ENCODE measurements at places on chromosomes 7 and 10.

GRCh38 chr7:12670743-12671520 is 16.5 kb upstream of the ARL4A start:
- H3K27ac ChIP-seq: no peak overlapping the region
- no peak for DNase-seq
- no peaks in the 10 kb centered on the region for H3K36me3 ChIP-seq

DNA sequence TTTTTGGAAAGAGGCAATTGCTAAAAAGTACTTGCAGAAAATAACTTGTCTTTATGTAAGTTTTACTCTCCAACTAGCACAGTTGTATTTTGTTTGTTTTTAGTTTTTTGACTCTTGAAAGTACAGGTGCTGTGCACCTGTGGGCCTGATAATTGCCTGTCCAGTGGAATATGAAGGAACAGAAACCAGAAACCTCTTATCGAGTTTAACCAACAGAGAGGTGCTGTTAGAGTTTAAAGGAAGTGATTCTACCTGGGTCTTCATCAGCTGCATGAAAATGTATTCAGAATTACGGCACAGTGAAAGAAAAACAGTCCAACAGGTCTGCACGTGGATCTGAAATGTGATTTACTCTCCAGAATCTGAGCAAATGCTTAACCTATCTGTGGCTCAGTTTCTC is 326.6 kb upstream of the POM121L12 start:
- DNase-seq: no peak
- no peak overlapping the region for H3K27ac ChIP-seq
- H3K27me3 ChIP-seq: no peaks in the 10 kb centered on the region
- H3K36me3 ChIP-seq: no peaks in the 10 kb centered on the region
- H3K4me1 ChIP-seq: no peaks in the 10 kb centered on the region

DNA sequence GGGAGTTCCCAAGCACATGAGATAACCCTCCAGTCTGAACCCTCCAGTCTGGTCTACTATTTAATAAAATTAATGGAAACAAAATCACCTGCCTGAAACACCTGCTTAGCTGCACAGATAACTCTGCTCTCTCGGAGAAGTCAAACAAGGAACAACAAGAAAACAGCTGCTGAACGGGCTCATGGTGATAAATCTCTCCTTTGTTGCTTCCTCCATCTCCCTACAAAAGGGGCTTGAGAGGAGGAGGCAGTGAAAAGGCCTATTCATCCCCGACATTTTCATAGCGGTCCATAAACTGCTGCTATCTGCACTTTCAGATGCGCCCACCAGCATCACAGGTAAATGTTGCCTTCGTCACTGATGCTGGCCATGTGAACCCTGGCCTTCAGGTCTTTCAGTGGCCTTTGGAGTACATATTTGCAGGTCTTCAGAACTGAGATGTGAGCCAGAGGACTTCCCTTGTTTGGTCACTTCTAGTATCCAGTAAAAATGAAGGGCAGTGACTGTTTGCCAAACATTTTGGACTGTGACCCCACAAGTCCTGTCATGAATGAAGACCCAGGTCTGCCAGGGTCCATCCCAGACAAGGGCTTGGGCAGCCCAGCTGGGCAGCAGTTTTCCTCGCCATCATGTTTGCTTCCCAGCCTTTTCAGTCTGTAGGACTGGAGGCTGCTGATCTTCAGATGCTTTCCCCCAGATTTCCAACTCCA is 15.9 kb downstream of the FKBP6 start:
- H3K4me3 ChIP-seq: no peak overlapping the region
- no peaks in the 10 kb centered on the region for H3K4me1 ChIP-seq
- H3K27me3 ChIP-seq: no peaks in the 10 kb centered on the region
- no peak overlapping the region for H3K27ac ChIP-seq

GRCh38 chr10:89069589-89069988 is 79.0 kb downstream of the FAS start:
- no peaks in the 10 kb centered on the region for H3K36me3 ChIP-seq
- H3K27ac ChIP-seq: no peak overlapping the region
- no peak overlapping the region for H3K4me3 ChIP-seq
- no peak for DNase-seq
- no peaks in the 10 kb centered on the region for H3K4me1 ChIP-seq
- H3K27me3 ChIP-seq: no peaks in the 10 kb centered on the region

GRCh38 chr7:93894966-93895640 is 4.5 kb upstream of the TFPI2 start:
- H3K27ac ChIP-seq: no peak overlapping the region
- no peak overlapping the region for H3K4me3 ChIP-seq
- H3K4me1 ChIP-seq: peaks cover 2% of the 10 kb centered on the region
- H3K27me3 ChIP-seq: no peaks in the 10 kb centered on the region
- no peaks in the 10 kb centered on the region for H3K36me3 ChIP-seq
- no peak for DNase-seq

DNA sequence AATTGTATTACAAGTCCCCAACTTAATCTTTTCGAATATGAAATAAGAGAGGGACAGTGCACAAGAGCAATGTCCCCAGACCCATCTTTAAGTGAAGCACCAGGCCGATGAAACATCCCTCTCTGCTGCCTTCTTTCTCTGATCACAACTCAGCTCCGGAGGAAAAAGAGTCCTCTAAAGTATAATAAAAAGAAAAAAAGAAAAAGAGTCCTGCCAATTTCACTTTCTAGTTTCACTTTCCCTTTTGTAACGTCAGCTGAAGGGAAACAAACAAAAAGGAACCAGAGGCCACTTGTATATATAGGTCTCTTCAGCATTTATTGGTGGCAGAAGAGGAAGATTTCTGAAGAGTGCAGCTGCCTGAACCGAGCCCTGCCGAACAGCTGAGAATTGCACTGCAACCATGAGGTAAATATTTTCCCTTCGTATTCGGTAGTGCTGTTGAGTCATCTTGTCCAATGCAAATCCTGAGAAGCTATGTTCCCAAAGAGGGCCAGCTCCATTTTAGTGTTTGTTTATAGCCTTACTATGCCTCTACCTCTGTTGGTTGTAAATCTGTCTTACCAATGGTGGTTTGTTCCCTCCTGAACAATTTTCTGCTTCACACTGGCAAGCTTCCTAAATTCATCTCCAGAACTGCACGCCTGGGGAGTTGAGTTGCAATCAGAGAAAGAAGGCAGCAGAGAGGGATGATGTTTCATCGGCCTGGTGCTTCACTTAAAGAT is at the start of gene IFIT2:
TSS of gene IFIT2 (plus strand) at position 326 of the 725 bp plus-strand sequence. CDS start at position 404, 78 bp downstream.
- H3K4me3 ChIP-seq: peak within 1 kb of the TSS; percentile 86
- H3K27ac ChIP-seq: peak within 1 kb of the TSS; percentile 94
- no peaks in the 10 kb centered on the region for H3K36me3 ChIP-seq
- peak; percentile 45 for DNase-seq

- H3K4me1 ChIP-seq: peaks cover 12% of the 10 kb centered on the region
- peaks cover 4% of the 10 kb centered on the region for H3K36me3 ChIP-seq
- peak overlapping the region; percentile 60 for H3K27ac ChIP-seq
- no peaks in the 10 kb centered on the region for H3K27me3 ChIP-seq
These were observed 30.6 kb downstream of the POR start for GRCh38 chr7:75945297-75946168.

DNA sequence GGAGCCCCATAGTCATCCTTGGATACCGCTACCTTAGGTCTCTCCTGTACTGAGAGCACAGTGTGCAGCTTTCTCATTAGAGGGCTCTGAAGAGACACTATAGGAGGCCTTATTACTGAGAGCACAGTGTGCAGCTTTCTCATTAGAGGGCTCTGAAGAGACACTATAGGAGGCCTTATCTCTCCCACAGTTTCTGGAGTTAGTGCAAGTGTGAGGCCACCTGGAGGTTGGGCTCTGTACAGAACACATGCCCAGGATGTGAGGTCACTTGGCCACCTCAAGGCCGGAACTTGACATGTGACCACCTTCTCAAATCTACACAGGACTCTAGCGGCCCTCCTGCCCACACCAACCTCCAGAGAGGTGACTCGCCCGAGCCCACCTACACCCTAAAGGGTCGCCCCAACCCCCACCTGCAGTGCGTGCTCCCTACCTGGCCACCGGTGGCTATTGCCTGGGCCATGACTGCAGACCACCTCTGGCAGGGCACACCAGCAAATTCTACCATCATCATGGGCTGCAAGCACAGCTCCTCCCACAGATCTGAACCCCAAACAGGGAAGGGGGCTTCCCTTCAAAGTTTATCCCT is 24.6 kb downstream of the FRMPD2 start:
- no peaks in the 10 kb centered on the region for H3K27me3 ChIP-seq
- no peaks in the 10 kb centered on the region for H3K4me1 ChIP-seq
- no peak overlapping the region for H3K4me3 ChIP-seq

GRCh38 chr7:99440195-99440594 is 1.5 kb downstream of the CPSF4 start:
- peaks cover 6% of the 10 kb centered on the region for H3K36me3 ChIP-seq
- no peak overlapping the region for H3K4me3 ChIP-seq
- H3K27me3 ChIP-seq: no peaks in the 10 kb centered on the region
- no peak for DNase-seq
- H3K27ac ChIP-seq: no peak overlapping the region

DNA sequence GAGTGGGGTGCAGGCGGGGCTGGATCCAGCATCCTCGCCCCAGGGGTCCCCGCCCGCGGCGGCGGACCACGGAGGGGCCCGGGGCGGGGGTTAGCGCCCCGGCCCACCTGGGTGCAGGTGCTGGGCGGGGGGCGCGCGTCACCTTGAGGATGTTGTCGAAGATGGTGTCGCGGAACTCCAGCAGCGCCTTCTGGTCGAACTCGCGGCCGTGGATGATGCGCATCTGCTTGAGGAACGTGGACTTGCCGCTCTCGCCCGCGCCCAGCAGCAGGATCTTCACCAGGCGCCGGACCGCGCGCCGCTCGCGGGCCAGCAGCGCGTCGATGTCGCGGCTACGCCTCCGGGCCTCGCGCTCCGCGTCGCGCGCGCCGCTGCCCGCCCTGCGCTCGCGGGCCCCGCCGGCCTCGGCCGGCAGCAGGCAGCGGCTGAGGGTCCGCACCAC is 376 bp downstream of the GNA12 start:
- H3K4me3 ChIP-seq: peak overlapping the region; percentile 35
- no peaks in the 10 kb centered on the region for H3K4me1 ChIP-seq
- H3K27ac ChIP-seq: no peak overlapping the region
- DNase-seq: peak; percentile 60
- H3K27me3 ChIP-seq: no peaks in the 10 kb centered on the region

GRCh38 chr10:110522365-110522988 is 24.8 kb downstream of the DUSP5 start:
- H3K4me1 ChIP-seq: no peaks in the 10 kb centered on the region
- H3K36me3 ChIP-seq: no peaks in the 10 kb centered on the region
- H3K27me3 ChIP-seq: no peaks in the 10 kb centered on the region
- DNase-seq: no peak
- no peak overlapping the region for H3K4me3 ChIP-seq
- no peak overlapping the region for H3K27ac ChIP-seq

- no peaks in the 10 kb centered on the region for H3K36me3 ChIP-seq
- H3K4me3 ChIP-seq: no peak overlapping the region
- H3K27ac ChIP-seq: no peak overlapping the region
- no peaks in the 10 kb centered on the region for H3K27me3 ChIP-seq
- DNase-seq: no peak
These were observed 50.4 kb downstream of the ADRA2A start for GRCh38 chr10:111127081-111127848.

DNA sequence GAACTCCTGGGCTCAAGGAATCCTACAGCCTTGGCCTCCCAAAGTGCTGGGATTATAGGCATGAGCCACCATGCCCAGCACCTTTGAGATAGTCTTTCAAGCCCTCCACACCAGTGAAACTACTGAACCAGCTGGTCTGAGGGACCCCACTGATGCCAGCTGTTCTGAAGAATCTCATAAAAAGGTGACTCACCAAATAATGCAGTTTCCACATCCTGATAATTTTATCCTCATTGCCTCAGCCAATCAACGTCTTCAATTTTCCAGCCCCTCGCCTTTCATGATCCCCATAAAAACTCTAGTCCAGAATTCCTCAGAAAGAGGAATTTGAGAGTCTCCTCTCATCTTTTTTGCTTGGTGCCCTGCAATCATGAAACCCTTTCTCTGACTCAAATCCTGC is 1691.6 kb upstream of the LRRTM3 start:
- no peak overlapping the region for H3K27ac ChIP-seq
- H3K4me3 ChIP-seq: no peak overlapping the region
- H3K27me3 ChIP-seq: no peaks in the 10 kb centered on the region
- no peak for DNase-seq
- no peaks in the 10 kb centered on the region for H3K36me3 ChIP-seq

- H3K4me3 ChIP-seq: no peak overlapping the region
- DNase-seq: peak; percentile 44
- H3K4me1 ChIP-seq: no peaks in the 10 kb centered on the region
- no peaks in the 10 kb centered on the region for H3K36me3 ChIP-seq
- no peak overlapping the region for H3K27ac ChIP-seq
- H3K27me3 ChIP-seq: no peaks in the 10 kb centered on the region
These were observed 35.2 kb upstream of the RET start for GRCh38 chr10:43041422-43042342.

GRCh38 chr10:13351340-13351915 is 3.3 kb upstream of the SEPHS1 start:
- no peaks in the 10 kb centered on the region for H3K4me1 ChIP-seq
- H3K4me3 ChIP-seq: no peak overlapping the region

- DNase-seq: no peak
- H3K27ac ChIP-seq: no peak overlapping the region
- no peaks in the 10 kb centered on the region for H3K36me3 ChIP-seq
- H3K4me3 ChIP-seq: no peak overlapping the region
- no peaks in the 10 kb centered on the region for H3K27me3 ChIP-seq
These were observed 379.8 kb downstream of the BBS9 start for GRCh38 chr7:33509206-33509605.

- no peak for DNase-seq
- no peak overlapping the region for H3K4me3 ChIP-seq
- H3K4me1 ChIP-seq: no peaks in the 10 kb centered on the region
- H3K36me3 ChIP-seq: no peaks in the 10 kb centered on the region
These were observed 32.3 kb downstream of the PYROXD2 start for GRCh38 chr10:98382691-98383101.

GRCh38 chr7:120988591-120989256 is at the start of gene CPED1:
Gene CPED1 (plus strand): TSS chr7:120988711. CDS start chr7:120989622, 911 bp downstream.
- H3K4me1 ChIP-seq: peaks cover 3% of the 10 kb centered on the region
- no peaks in the 10 kb centered on the region for H3K27me3 ChIP-seq
- peak; percentile 92 for DNase-seq
- peak within 1 kb of the TSS; percentile 59 for H3K4me3 ChIP-seq
- H3K27ac ChIP-seq: peak within 1 kb of the TSS; percentile 75
- H3K36me3 ChIP-seq: no peaks in the 10 kb centered on the region

GRCh38 chr10:19426034-19426433 is 377.4 kb downstream of the MALRD1 start:
- H3K27ac ChIP-seq: no peak overlapping the region
- H3K4me1 ChIP-seq: no peaks in the 10 kb centered on the region
- H3K27me3 ChIP-seq: no peaks in the 10 kb centered on the region

GRCh38 chr10:93032105-93032808 is 28.3 kb upstream of the CYP26C1 start:
- no peak for DNase-seq
- no peak overlapping the region for H3K27ac ChIP-seq
- H3K4me1 ChIP-seq: no peaks in the 10 kb centered on the region

DNA sequence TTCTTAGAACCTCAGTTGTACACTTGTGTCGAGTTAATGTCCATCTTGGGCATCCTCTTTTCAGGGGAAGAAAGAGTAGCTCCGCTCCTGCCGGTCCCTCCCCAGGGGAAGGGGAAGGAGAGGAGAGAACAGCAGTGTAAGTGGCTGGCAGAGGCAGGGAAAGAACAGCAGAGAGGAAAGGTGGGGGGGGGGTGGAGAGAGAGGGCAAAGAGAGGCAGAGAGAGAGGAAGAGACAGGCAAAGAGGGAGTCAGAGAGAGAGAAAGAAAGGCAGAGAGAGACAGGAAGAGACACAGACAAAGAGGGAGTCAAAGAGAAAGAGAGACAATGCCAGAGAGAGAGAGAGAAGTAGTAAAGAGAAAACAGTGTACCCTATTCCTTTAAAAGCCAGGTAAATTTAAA is 53.9 kb downstream of the MRPS24 start:
- DNase-seq: no peak
- no peak overlapping the region for H3K27ac ChIP-seq
- H3K36me3 ChIP-seq: no peaks in the 10 kb centered on the region
- no peaks in the 10 kb centered on the region for H3K27me3 ChIP-seq
